Gastrocnemius medialis (tissue), 4 donors: ENCODE measurements at places on chromosomes 13 and 19. TPM values are rescaled to one million over a fixed set of nuclear protein-coding genes. Genes with fewer than 3 reads are reported as not detected.

Gene C19orf33
- 7.0 TPM for total RNA-seq

Gene IFNL3
- total RNA-seq: not detected

DNA sequence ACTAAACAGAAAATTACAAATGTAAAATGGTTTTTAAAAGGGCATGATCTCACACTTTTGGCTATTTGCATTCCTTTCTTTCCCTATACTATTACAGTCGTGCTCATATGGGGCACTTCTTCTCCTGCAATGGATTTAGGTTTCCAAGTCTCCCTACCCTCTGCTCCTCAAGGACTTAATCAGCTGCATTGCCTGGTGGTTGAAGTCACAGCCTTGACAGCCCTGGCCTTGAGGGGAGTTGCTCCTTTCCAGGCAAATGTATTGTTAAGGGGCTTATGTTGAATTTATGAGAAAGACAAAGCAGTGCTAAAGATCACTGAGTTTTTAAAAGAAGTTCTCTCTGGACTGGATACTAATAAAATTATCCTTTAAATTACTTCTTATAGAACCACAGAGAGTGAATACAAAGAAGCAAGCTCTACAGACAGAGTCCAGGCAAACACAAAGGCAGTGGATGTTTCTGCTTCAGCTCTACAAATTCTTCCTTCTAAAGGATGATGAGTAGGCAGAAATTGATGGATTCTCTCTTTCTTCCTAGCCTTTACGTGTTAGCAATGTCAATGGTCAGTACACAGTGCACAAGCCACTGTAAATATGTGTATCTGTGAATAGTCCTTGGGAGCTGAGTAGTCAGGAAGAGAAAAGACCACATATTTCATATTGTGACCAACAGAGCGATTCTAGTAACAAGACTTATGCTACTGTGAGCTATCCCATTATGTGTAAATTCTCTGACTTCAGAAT, 390.9 kb downstream of the TBC1D4 start:
- no peak overlapping the region for H3K4me3 ChIP-seq
- H3K27me3 ChIP-seq: no peaks in the 10 kb centered on the region
- no peak for DNase-seq
- H3K36me3 ChIP-seq: no peaks in the 10 kb centered on the region

GRCh38 chr19:38714354-38714778, 29.9 kb downstream of the CAPN12 start:
- peak overlapping the region; percentile 96 for H3K27ac ChIP-seq

GRCh38 chr19:41310033-41310831, at the start of gene CCDC97:
TSS of gene CCDC97 (plus strand) at chr19:41310172. CDS start at chr19:41310311, 139 bp downstream.
- peak; percentile 82 for DNase-seq
- peaks cover 35% of the 10 kb centered on the region for H3K4me1 ChIP-seq
- H3K4me3 ChIP-seq: peak within 1 kb of the TSS; percentile 62
- peak within 1 kb of the TSS; percentile 93 for H3K27ac ChIP-seq
- H3K36me3 ChIP-seq: no peaks in the 10 kb centered on the region

Gene SMIM24
- not detected for total RNA-seq

Gene PRR36
- total RNA-seq: not detected

DNA sequence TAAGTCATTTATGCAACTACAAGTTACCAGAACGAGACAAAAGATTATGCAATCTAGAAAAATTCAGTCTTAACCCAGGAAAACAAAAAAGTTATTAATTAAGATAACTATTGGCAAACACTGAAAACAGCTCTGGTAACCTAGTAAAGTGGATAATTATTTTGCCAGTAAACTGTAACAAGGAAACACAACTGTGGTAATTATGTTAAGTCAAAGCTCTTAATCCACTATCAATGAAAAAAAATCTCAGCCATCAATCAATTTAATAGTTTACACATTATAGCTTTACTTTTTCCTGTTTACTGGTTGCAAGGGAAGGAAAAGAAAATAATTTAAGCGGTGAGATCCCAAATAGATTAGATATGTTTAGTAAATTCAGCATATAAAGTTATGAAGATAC, 11.2 kb downstream of the EXOSC8 start:
- H3K4me3 ChIP-seq: no peak overlapping the region
- no peak overlapping the region for H3K27ac ChIP-seq
- no peak for DNase-seq

DNA sequence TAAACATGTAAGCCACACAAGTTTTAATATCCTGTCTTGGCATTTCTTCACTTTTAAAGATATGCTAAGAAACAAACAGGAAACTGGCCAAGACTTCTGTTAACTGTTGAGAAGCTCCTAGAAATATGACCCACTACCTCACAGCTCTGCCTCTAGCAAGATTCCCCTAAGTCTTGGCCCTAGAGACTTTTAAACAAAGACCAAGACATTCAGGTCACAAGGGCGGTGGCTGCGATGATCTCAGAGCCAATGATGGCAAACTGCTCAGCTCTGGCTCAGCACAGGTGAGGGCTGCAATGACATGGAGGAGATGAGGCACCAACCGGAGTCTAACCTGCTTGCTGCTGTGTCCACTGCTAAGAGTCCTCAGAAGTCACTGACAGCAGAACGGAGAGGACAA, 114.8 kb downstream of the SUCLA2 start:
- no peak overlapping the region for H3K27ac ChIP-seq
- no peaks in the 10 kb centered on the region for H3K27me3 ChIP-seq
- H3K36me3 ChIP-seq: no peaks in the 10 kb centered on the region
- H3K4me3 ChIP-seq: no peak overlapping the region
- no peak for DNase-seq

Gene DACH1
- total RNA-seq: 0.98 TPM

GRCh38 chr13:101515504-101515903, 63.0 kb downstream of the ITGBL1 start:
- no peaks in the 10 kb centered on the region for H3K27me3 ChIP-seq
- no peak overlapping the region for H3K27ac ChIP-seq
- H3K4me1 ChIP-seq: no peaks in the 10 kb centered on the region
- no peak for DNase-seq
- no peak overlapping the region for H3K4me3 ChIP-seq

- H3K4me3 ChIP-seq: no peak overlapping the region
- H3K27me3 ChIP-seq: no peaks in the 10 kb centered on the region
- H3K4me1 ChIP-seq: peaks cover 5% of the 10 kb centered on the region
- DNase-seq: peak; percentile 48
These were observed 8.1 kb upstream of the ANGPTL4 start for GRCh38 chr19:8355631-8356402.

- no peak overlapping the region for H3K27ac ChIP-seq
- DNase-seq: no peak
- H3K4me3 ChIP-seq: no peak overlapping the region
- H3K36me3 ChIP-seq: no peaks in the 10 kb centered on the region
These were observed 20.9 kb downstream of the POU2F2 start for GRCh38 chr19:42111384-42111783.

Gene CLEC11A
- 3.0 TPM for total RNA-seq

Gene FFAR1
- total RNA-seq: not detected

Gene KLK14
- total RNA-seq: not detected

GRCh38 chr13:98445340-98446233, 131.3 kb downstream of the STK24 start:
- peaks cover 6% of the 10 kb centered on the region for H3K36me3 ChIP-seq
- H3K27me3 ChIP-seq: no peaks in the 10 kb centered on the region
- H3K4me3 ChIP-seq: no peak overlapping the region
- H3K27ac ChIP-seq: peak overlapping the region; percentile 40
- H3K4me1 ChIP-seq: peaks cover 17% of the 10 kb centered on the region

DNA sequence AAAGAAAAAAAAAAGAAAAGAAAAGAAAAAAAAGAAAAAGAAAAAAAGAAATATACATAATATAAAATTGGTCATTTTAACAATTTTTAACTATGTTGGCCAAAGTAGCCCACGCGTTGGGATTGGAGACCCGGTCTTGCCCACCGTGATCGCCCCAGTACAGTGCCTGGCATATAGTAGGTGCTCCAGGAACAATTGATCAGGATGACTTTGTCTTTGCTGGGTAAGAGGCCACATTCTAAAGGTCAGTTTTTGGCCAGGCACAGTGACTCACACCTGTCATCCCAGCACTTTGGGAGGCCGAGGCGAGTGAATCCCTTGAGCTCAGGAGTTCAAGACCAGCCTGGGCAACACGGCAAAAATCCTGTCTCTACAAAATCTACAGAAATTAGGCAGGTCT, 3.8 kb upstream of the ANGPTL4 start:
- no peaks in the 10 kb centered on the region for H3K36me3 ChIP-seq
- DNase-seq: no peak
- no peaks in the 10 kb centered on the region for H3K27me3 ChIP-seq
- H3K4me3 ChIP-seq: no peak overlapping the region
- H3K4me1 ChIP-seq: peaks cover 45% of the 10 kb centered on the region
- H3K27ac ChIP-seq: no peak overlapping the region

- no peak for DNase-seq
- H3K36me3 ChIP-seq: no peaks in the 10 kb centered on the region
- no peaks in the 10 kb centered on the region for H3K27me3 ChIP-seq
- H3K4me1 ChIP-seq: peaks cover 6% of the 10 kb centered on the region
These were observed 187.9 kb downstream of the KATNAL1 start for GRCh38 chr13:30119476-30119875.

- no peaks in the 10 kb centered on the region for H3K27me3 ChIP-seq
- H3K4me1 ChIP-seq: peaks cover 100% of the 10 kb centered on the region
- no peaks in the 10 kb centered on the region for H3K36me3 ChIP-seq
- no peak overlapping the region for H3K4me3 ChIP-seq
These were observed 46.3 kb downstream of the BRD4 start for GRCh38 chr19:15285896-15286591.

GRCh38 chr13:67977066-67977465, 746.9 kb upstream of the PCDH9 start:
- no peak overlapping the region for H3K4me3 ChIP-seq
- DNase-seq: no peak
- no peaks in the 10 kb centered on the region for H3K36me3 ChIP-seq

Gene PRTN3
- not detected for total RNA-seq

Gene SMG9
- 5.5 TPM for total RNA-seq

DNA sequence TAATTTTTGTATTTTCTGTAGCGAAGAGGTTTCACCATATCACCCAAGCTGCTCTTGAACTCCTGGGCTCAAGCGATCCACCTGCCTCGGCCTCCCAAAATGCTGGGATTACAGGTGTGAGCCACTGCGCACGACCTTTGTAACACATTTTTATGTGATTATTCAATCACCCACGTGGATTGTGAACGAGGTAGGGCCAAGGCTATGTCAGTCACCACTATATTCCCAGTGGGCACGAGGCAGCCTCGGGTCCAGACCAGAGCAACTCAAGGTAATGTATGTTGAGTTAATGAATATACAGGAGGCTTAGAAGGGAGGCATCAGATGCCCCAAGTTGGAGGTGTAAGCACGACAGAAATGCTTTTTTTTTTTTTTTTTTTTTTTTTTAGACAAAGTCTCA, 8.9 kb downstream of the PTGIR start:
- no peak overlapping the region for H3K27ac ChIP-seq
- DNase-seq: no peak
- no peak overlapping the region for H3K4me3 ChIP-seq
- H3K4me1 ChIP-seq: peaks cover 32% of the 10 kb centered on the region
- H3K27me3 ChIP-seq: no peaks in the 10 kb centered on the region

GRCh38 chr19:28487999-28488398, 725.0 kb downstream of the UQCRFS1 start:
- no peaks in the 10 kb centered on the region for H3K27me3 ChIP-seq
- H3K4me1 ChIP-seq: peaks cover 4% of the 10 kb centered on the region
- no peaks in the 10 kb centered on the region for H3K36me3 ChIP-seq
- H3K27ac ChIP-seq: no peak overlapping the region

Gene VSTM1
- total RNA-seq: not detected

DNA sequence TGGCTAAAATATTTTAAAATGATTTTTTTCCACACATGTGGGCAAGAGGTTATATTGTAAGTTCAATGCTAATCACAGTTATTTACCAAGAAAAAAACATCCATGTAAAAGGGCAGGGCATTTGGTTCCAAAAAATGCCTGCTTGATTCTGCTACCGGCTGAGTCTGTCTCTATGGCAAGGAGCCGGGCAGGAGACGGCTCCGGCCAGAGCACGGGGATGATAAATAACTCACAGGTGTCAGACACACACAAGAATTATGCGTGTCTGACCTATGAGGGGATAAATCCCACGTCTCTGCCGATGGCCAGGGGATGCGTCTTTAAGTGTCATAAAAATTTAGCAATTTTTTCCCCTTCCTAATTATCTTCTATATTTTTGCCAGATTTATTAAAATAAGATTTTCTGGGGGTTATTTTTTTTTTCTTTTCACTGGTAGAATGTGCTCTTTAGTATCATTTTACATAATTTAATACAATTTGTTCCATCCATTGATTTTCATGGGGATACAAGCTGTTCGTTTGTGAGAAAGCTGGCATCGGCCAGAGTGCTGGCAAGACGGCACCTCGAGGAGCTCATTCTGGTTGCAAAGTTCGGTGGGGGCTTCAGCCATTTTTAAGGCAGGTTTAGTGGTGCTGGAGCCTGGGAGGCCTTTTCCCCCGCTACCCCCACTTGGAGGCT, 253.9 kb downstream of the ZNF536 start:
- no peak overlapping the region for H3K27ac ChIP-seq
- H3K27me3 ChIP-seq: peaks cover 3% of the 10 kb centered on the region
- DNase-seq: no peak
- no peaks in the 10 kb centered on the region for H3K36me3 ChIP-seq
- no peak overlapping the region for H3K4me3 ChIP-seq

GRCh38 chr13:25709088-25709487, 337.3 kb downstream of the ATP8A2 start:
- no peak for DNase-seq
- H3K36me3 ChIP-seq: no peaks in the 10 kb centered on the region
- no peak overlapping the region for H3K27ac ChIP-seq

Gene SIGLEC10
- 0.98 TPM for total RNA-seq

DNA sequence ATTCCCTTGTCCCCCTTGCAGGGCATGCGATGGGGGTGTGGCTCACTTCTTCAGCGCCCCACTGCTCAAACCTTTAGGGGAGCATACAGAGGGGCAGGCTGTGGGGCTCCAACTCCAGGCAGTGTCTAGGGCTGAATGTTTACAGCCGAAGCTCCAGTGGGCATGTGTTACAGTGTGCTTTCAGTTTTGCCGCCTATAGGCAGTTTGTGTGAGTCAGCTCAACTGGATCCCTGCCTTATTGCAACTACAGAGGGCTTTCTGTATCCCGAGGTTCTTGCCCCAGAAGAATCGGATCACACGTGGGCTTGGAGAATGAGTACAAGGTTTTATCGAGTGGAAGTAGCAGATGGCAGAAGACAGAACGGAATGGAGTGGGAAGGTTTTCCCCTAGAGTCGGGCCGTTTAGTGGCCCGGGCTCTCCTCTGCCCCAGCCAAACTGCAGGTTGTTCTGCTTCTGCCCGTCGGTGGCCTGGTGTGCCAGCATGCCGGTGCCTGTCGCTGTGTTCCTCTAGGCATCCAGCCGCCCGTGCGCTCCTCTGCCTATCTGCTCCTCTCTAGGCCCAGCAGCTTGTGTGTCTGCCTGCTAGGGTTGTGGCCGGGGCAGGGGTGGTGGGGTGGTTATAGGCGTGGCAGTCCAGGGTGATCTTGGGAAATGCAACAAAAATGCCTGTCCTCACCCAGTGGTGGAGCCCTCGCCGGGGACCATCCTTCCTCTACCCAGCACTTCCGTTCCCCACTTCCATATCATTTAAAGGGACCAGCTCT, 435.9 kb upstream of the SGCG start:
- H3K36me3 ChIP-seq: no peaks in the 10 kb centered on the region
- no peaks in the 10 kb centered on the region for H3K4me1 ChIP-seq
- H3K27ac ChIP-seq: no peak overlapping the region
- no peaks in the 10 kb centered on the region for H3K27me3 ChIP-seq
- H3K4me3 ChIP-seq: no peak overlapping the region

- H3K4me1 ChIP-seq: peaks cover 22% of the 10 kb centered on the region
- no peak overlapping the region for H3K27ac ChIP-seq
- DNase-seq: no peak
These were observed 18.4 kb downstream of the NAXD start for GRCh38 chr13:110633776-110634175.

GRCh38 chr13:90884066-90884465, 463.4 kb upstream of the MIR17HG start:
- H3K27ac ChIP-seq: no peak overlapping the region
- no peaks in the 10 kb centered on the region for H3K27me3 ChIP-seq
- no peak overlapping the region for H3K4me3 ChIP-seq
- no peaks in the 10 kb centered on the region for H3K4me1 ChIP-seq
